Osteocyte (in vitro differentiated cells): ENCODE measurements at places on chromosomes 6 and 20.

- DNase-seq = peak; percentile 83
These were observed 114.3 kb downstream of the THBS2 start for GRCh38 chr6:169139179-169139971.

- no peak for DNase-seq
These were observed 123.3 kb upstream of the COL21A1 start for GRCh38 chr6:56370561-56371211.

DNA sequence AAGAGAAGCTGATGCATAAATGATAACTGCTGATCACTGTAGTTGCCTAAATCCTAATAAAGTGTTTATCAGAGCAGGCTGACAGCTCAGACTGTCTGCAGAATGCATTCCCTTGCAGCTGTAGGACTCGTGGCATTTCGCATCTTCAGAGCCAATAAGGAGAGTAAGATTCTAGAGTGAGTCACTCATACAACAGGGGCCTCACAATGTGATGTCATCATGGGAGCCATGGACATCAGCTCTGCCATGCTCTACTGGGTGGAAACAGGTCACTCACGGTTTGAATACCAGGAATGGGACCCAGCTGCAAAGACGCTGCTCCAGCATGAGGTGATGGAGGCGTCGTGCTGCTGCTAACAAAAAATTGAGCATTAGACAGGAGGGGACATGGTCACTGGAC, 7.4 kb downstream of the FAM209B start:
- no peak for DNase-seq

DNA sequence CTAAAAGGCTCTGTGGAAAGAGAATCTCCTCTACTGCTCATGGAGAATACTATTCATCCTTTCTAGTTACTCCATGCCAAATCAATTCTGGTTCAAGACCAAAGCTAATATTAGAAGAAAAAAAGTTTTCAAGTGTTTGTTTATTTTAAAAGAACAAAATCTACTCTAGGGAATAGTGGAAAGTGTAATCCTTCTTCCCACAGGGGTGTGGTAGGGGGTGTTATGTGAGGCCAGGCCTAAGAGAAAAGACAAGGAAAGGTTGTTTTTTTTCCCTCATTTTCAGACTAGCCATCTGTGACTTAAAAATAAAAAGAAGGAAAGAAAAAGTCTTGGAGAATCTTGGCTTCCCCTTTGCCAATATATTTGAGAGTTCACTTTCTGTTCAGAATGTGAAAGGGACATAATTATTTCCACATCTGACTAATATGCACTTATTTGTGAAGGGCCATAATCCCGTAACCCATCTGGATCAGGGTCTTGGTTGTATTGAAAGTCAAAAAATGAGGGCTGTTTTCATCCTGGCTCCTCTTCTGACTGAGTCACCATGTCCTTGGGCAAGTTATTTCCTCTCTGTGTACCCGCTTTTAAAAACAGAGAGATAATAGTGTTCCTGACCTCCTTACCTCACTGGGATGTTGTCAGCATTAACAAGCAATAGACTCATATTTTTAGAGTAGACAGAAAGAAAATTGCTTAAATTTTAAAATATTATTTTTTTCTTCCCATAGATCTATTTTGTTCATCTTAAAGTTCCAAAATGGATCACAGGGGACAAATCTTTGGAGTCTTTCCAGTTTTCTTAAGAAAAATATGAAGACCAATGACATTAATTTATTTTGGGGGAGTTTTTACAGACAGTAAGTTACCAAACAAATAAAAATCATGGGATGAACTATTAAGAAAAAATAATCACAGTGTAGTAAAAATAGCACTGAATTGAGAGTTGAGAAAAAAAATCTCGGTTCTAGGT, 233.7 kb downstream of the IBTK start:
- DNase-seq = no peak

GRCh38 chr6:137868721-137869548, 1.9 kb downstream of the TNFAIP3 start:
- DNase-seq = no peak

GRCh38 chr6:78749326-78749725, 118.0 kb upstream of the IRAK1BP1 start:
- no peak for DNase-seq

DNA sequence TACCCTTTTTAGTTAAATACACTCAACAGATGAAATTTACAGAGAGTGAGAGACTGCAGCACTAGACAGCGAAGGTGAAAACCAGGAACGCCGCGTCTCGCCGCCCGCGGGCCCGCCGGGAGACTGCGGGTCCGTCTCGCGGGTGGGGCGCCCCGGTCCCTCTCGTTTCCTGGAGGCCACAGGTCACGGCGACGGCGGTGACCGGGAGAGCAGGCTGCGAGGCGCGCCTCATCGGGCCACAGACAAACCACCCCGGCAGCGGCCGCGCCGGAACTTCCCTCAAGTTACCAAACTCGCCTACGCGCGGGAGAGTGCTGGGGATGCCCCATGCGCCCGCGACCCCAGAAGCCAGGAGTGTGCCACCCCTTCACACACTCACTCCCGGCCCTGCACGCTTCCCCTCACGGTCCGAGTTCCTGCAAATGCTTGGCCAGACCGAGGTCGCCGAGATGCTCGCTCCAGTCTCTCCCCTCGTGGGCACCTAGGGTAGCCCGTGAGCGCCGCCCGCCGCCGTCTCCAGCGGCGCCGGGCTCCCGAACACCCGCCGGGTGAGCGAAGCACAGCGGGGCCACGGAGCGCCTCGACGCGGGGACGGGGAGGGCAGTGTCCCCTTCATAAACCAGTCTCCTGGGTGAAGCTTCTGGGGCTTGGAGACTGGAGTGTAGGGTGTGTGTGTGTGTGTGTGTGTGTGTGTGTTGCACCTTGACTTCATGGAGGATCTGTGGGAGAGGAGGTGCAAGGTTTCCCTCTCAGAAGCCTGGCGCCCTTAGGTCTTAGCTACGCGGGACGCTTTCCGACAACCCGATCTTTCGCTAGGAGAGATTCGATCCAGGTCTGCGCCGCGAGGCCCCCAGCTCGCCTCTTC, 1.4 kb downstream of the BACH2 start:
- no peak for DNase-seq

DNA sequence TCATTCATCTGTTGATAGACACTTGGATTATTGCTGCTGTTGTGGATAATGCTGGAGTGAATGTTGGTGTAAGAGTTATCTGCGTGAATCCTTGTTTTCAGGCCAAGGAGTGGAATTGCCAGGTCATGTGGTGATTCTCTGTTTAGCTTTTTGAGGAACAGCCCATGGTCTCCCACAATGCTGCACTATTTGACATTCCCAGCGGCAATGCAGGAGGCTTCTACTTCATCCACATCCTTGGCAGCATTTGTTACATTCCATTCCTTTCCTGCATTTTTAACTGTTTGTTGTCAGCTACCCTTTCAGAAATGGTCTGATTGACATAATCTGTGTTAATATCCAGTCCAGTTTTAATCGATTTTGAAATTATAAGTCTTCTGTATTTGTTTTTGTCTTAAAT, 51.7 kb upstream of the CLDN20 start:
- no peak for DNase-seq

- DNase-seq = no peak
These were observed 56.2 kb upstream of the EPB41L1 start for GRCh38 chr20:36098364-36098763.

GRCh38 chr6:14537030-14537429, 419.5 kb downstream of the CD83 start:
- DNase-seq = no peak

DNA sequence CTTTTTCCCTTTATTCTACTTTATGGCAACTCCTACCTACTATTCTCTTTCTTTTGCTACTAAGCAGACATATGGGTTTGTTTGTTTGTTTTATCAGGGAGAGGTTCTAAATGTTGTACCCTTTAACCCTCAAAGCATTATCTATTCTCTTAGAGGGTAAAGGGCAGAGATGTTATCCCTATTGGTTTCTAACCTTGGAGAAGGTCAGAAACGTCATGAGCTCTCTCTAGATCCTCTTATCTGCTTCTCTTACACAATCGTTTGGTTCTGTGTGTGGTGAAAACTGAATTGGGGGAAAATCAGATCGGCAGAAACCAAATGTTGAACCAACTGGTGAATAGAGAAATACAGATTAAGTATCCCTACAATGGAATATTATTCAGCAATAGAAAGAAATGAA, 6.4 kb upstream of the MPC1 start:
- no peak for DNase-seq

GRCh38 chr6:167699141-167699931, 127.4 kb upstream of the AFDN start:
- DNase-seq = no peak

- no peak for DNase-seq
These were observed 10.5 kb upstream of the TBX18 start for GRCh38 chr6:84774985-84775284.

GRCh38 chr6:144952456-144953240, 667.5 kb downstream of the UTRN start:
- DNase-seq = no peak

- DNase-seq = no peak
These were observed 202.4 kb downstream of the PRKN start for GRCh38 chr6:162525181-162525580.

DNA sequence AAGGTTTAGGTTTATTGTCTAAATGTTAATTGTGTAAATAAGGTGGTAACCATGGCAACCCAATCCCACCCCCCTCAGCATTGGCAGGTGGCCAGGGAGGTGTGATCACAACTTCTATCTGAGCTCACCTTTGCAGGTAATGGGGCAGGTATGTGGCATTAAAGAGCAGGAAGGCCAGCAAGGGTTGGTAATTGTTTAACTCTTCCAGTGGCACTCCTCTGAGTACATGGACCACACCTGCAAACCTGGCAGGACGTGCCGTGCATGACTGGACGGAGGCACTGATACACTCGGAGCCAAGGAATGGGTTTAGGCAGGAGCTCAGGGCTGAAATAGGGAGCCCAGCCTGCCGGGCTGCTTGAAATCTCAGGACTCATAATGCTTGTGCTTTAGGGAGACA, 107.0 kb upstream of the BMP2 start:
- DNase-seq = no peak

DNA sequence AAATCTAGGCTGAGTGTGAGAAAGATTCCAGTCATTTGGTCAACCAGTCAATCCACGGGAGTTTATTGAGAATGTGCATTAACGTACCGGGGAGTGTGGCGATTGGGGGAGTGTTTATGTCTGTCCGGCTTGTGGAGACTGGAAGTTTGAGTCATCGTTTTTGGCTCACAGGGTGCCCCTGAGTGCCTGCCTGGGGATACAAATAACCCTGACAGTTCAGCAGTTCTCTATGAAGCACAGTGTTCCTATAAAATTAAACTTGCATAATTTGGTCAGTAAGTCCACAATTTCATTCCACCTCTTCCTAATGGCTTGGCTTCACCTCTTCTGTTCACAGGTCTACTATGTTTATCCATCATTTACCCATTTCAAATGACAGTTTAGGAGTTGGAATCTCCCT, 72.6 kb upstream of the PLEKHG1 start:
- DNase-seq = no peak

DNA sequence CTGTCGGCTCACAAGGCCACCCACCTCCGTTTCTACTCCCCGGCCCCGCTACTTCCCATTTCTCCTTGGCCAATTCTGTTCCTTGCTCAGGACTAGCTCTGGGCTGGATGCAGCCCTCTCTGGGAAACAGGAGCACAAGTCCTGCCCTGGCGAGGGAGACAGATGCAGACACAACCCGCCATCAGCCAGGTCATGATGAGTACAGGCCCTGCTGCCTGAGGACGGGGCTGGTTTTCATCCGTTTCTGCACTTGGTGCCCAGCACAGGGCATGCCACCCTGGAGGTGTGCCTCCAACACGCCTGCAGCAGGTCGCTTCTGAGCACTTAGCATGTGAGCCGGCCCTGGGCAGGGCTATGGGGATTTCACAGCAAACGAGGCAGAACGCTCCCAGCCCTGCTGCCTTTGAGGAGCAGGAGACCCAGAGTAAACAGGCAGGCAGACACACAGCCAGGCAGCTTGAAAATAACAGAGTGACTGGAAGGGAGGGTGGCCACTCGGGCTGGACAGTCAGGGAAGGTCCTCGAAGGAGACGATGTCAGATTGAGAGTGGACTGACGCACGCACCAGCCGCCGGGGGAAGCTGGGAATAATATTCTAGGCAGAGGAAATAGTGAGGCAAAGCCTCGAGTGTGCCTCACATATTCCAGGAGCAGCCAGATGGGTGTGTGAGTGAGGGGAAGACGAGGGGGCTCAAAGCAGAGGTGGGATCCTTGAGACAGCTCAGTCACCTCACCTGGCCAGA, 21.2 kb upstream of the VSTM2L start:
- no peak for DNase-seq

DNA sequence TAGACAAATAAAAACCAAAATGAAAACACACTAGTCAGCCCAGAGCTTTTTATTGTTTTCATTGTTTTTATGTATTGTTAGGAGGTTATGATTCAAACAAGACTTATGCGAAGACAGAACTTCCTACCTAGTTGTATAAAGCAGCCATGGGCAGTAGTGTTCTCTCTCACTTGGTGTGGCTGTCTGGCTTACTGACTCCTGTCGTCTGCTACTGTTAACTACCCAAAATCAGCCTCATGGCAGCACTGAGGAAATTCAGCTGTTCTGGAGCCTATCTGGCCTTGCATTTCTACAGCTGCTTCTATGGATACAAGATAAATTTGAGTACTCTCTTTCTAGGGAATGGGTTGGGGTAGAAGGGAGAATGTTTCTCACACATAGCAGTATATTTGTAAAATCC, 20.4 kb downstream of the VTA1 start:
- DNase-seq = no peak

- DNase-seq = no peak
These were observed 86.9 kb upstream of the GCM1 start for GRCh38 chr6:53235508-53235907.

GRCh38 chr6:68990317-68990716, 355.2 kb downstream of the ADGRB3 start:
- no peak for DNase-seq

GRCh38 chr6:157069585-157069984, 253.7 kb downstream of the TMEM242 start:
- no peak for DNase-seq

GRCh38 chr20:62952373-62952967, at the start of gene SLC17A9:
TSS of gene SLC17A9 (plus strand) at chr20:62952709. CDS start at chr20:62952831, 122 bp downstream.
- no peak for DNase-seq

GRCh38 chr6:43471399-43471798, 6.0 kb upstream of the TJAP1 start:
- no peak for DNase-seq
